ENCODE measurements at places on chromosomes 5 and 9.

DNA sequence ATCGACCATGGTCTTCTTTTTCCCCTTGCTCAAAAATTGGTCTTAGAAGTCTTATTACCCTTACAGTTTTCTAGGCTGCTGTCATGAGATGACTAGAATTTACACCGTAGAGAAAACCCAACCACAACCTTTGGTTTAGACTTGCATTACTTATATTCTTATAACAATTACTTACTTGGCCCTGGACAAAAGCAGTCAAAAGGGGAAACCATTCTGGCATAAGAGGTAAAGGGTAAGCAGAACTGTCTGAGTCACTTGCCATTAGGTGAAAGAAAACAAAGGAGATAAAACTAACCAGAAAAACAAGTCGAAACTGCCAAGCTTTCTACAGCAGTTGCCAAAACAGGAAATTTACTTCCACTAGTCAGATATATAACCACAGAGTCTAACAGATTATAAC, 17.9 kb downstream of the TMEM245 start:
- no peak for DNase-seq

DNA sequence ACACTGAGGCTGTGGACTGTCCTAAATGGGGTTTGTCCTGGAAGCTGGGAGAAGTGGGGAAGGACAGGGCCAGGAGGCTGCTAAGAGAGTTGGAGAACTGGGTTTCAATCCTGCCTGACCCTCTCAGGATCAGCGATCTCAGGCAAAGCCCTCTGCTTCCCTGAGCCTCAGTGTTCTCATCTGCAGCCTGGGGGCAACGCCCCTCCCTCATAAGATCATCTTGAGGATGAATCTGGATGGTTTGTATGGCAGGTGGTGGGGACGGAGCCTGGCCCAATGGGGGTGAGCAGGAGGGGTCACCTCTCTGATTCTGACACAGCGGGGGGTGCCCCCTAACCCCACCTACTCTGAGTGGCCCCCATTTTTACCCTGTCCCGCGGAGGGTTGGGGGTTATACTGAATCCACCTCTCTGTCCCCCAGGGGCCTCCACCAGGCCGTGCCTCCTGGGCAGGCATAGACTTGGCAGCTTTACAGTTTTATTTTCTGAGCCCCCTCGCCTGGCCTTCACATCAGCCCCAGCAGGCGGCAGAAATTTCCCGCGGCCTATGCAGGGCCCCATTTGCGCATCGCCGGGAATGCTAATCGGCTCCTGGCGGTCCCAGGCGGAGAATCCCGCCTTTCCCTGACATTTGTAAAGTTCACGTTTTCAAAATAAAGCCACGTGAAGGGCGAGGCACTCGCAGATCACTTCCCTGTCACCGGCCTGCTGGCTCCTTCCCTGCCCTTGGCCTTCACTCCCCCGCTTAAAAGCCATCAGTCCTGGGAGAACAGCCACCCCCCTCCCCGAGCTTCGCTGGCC, 17.8 kb upstream of the LAMC3 start:
- no peak for DNase-seq

DNA sequence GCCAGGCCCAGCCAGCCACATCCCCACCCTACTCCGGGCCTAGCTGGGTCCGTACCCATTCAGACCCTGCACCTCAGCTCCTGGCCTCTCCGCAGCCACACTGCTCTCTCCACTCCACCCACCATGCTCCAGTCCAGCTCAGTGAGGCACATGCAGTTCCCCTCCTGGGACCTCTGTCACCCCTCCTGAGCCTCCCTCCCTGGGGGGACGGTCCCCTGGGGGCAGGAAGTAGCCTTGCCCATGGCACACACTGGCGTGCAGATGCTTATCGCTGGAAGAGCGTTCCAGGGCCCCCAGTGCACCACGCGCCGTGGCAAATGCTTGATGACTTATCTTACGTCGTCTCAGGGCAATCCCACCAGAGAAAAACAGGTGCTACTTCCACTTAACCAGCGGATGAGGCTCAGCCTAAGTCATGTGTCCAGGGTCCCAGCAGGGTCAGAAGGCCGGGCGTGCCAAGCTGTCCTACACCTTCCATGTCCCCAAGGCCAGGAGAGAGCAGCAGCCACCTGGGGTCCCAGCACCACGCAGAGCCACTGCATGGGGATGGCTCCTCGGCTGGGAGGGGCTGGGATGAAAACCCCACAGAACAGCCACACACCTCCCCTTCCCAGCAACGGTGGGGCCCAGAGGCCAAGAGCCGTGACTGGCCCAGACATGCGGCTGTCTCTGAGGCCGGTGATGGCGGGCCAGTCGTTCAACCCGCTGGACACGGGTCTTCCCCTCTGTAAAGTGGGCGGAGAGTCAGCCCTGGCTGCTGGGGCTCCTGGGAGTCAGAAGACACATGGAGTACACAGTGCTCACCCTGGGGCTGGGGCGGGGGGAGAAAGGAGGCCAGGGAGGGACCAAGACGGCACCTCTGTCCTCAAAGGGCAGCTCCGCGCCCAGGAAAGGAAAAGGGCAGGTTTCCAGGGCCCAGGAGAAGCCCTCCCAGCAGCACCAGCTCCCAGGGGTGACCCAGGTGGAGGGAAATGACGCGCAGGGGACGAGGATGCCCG, 2.6 kb upstream of the CCDC187 start:
- DNase-seq, result no peak

DNA sequence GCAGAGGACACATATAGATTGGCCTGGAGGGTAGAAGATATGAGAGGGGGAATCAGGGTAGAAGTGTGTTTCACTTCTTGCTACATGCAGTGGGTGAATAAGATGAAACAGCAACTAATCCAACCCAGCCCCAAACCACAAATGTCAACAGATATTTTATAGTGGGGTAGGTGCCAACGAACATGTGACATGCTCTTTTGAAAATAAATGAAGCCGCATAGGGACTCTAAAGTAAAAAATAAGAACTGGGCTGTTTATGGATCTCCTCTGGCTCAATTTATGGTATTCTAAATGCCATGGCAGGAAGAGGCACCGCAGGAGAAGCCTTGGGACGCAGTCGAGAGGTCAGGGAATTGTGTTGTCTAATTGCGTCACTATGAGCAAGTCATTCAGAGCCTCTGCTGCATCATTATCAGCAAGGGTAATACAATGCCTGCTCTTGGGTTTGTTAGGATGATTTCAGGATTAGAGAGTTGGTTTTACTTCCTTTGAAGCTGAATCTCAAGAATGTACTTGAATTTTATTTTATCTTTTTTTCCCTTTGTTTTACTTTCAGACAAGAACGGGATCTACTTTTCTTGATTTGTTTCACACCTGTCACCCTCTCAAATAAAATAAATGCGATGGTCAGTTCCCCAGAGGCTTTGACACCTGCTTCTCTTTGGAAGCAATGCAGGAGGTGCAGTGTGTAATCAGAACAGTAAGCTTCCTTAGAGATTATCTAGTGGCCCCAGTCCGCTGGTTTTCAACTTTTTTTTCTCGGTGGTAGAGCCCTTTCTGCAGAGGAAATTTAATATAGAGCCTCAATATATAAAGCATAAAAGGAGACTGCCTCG, 375.6 kb upstream of the CLINT1 start:
- DNase-seq, result no peak

GRCh38 chr9:95224376-95225019, 93.0 kb downstream of the FANCC start:
- DNase-seq, result no peak

DNA sequence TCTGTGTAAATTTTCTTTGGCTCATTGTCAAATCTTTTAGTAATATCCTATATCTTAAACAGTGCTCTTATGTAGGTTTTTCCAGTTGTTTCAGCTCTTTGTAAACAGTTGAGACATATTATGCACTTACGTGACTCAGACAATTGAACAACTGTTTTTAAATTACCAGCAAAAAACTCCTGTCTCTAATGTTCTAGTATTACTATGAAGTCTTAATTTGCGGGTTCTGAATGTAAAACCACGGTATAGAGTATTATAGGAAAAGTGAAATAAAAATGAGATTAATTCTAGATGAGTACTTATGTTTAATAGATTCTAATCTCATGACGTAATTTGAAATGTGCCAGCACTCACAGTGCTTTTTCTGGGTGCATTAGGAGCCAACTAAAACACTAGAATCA, 136.0 kb downstream of the GDNF start:
- no peak for DNase-seq

GRCh38 chr9:124218987-124219461, 38.7 kb upstream of the NEK6 start:
- DNase-seq, result no peak

DNA sequence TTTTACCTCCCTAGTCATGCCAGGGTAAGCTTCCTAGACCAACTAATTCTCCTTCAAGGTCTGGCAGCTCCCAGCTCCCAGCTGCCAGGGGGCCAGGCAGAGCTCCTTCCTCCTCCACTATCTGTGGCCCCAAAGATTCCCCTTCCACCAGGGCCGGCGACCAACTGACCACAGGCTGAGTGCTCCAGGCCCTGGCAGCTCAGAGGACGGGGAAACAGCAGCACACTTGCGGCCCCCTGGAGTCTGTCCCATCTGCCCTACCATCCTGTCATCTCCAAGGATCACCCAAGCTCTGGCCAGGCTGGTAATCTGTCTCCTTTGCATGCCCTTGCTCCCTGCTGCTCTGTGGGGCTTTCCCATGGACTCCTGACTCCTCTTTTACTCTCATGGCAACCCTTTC, 31.2 kb upstream of the BASP1 start:
- DNase-seq, result no peak

DNA sequence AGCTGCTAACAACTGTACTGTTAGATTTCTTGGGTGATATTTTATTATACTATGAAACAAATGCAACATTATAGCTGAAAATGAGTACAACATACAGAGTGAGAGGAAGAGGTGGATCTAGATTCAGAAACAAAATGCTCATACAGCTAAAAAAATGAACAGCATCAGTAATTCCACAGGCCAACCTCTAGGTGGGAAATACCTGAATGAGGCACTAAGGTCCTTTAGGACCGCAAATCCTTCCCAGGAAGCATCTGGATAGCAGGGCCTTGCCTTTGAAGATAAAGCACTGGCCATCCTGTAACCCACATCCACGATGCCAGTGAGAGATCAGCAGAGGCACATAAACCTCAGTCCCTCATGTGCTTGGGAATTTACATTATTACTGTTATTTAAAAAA, 310.8 kb downstream of the YTHDC2 start:
- no peak for DNase-seq

GRCh38 chr9:119273325-119273904, 95.8 kb downstream of the BRINP1 start:
- DNase-seq, result no peak

DNA sequence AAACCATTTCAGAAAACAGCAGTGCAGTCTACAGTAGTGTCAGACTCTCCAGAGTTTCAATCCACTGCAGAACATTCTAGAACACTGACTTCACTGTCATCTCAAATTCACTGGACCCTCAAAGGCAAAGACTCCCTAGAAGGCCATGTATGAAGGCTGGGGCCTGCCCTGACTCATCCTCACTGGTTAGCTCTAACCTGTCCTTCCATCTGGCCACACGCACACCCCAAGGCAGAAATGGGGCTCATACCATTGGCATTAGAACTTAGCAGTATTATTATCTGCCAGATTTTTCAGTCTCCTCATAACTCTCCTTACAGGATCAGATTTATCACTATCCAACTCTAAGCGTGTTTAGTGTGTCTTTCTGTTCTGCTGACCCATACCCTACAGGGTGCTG, 20.4 kb downstream of the S1PR3 start:
- no peak for DNase-seq

DNA sequence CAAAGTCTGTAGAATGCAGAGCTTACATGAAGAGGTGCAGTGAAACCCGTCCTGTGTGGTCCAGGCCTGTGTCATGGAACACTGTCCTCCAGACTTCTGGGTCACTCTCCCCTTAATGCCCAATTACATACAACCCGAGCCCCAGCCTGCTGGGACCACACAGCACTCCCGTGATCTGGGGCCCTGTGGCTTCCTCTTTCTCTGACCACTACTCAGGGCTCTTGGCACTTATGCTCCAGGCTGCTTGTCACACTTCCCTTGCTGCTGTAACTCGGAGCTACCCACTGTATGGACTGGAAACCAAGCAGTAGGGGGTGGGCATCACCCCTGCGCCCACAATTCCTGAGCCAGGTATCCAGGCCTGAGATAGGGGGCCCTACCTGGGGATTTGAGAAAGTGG, 10.3 kb upstream of the IL3 start:
- DNase-seq, result no peak

DNA sequence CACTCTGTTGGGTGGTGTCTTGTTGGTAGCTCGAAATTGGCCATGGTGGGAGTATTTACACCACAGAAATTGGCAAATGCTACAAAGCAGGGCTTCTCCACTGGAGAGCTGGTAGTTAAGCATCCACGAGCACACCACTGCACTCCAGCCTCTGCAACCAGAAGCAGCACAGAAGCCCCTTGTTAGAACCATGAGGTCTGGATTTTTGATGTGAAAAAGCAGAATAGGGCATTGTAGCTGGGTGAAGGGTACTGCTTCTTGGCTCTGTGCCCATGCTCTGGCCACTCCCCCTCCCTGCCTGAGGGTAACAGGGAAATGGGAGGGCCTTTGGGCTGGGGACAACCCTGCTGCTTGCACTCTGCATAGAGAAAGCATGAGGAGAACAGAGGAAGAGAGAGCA, 81.2 kb upstream of the UBTD2 start:
- DNase-seq, result no peak

DNA sequence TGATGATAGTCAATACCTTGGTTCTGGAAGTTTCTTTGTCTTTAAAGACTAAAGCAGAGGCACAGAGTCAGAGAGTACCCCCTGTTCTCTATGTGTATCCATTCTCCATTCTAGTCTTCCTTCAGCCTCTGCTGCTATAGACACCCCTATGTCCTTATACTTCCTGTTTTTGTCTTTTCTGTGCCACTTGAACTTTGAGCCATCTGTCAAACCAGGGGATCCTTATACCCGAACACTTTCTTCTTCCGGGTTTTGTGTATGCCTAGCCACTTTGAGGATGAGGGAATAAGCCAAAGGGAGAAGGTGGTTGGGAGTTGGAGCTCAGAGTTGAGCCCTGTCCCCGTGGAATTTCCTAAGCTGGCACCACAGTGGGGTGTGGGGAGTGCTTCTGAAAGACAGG, 61.1 kb upstream of the IL6ST start:
- DNase-seq, result no peak

DNA sequence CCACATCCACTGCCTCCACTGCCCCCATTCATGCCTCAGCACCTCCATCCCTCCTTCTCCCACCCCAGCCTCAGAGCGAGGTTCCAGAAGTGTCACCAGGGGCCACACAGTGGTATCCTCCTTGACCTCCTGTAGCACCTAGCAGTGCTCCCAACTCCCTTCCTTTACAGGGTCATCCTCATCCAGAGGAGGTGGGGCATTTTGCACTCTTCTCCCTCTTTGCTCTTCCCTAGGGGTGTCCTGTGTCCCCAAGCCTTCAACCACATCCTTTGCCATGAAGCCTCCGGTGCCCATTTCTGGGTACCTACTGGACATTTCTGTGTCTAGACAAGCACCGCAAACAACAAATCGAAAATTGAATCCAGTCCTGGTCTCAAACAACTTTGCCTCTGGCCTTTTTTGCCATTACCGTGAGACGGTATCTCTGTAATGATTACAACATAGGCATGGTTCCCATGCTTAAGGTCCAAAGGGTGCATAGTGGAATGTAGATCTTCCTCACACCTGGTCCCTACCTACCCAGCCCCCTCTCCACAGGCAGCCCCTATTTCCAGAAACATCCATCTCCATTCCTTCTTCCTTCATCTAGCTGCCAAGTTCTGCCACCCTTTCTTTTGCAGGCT, 17.6 kb downstream of the WWC1 start:
- DNase-seq, result no peak

Measured in activated T-cell treated with anti-CD3 and anti-CD28 coated beads, Interleukin-2, amount 50 U/mL, for 24 hours (primary cell).